ENCODE measurements at places on chromosomes 1 and 21.

- peak; percentile 67 for DNase-seq
Measured at GRCh38 chr1:59020151-59020997, 236.5 kb upstream of the JUN start.

GRCh38 chr1:112672009-112672408, 2.5 kb upstream of the MOV10 start:
- no peak for DNase-seq

GRCh38 chr1:81453367-81453703, 347.4 kb upstream of the ADGRL2 start:
- DNase-seq: no peak

DNA sequence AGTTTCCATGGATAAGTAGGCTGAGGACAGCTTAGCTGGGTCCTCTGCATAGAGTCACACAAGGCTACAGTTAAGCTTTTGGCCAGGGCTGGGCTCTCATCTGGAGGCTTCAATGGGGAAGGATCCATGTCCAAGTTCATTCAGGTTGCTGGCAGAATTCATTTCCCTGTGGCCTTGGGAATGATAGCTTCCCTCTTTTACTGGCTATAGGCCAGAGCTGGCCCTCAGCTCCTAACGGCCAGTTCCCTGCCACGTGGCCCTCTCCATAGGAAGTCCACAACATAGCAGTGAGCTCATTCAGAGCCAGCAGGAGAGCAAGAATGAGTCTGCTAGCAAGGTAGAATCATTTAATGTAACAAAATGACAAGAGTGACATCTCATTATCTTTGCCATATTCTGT, 15.1 kb upstream of the PODN start:
- DNase-seq: no peak

GRCh38 chr1:63704443-63704842, 69.4 kb upstream of the ROR1 start:
- no peak for DNase-seq

- DNase-seq: no peak
Measured at GRCh38 chr1:20190256-20191160, 4.2 kb upstream of the PLA2G2C start.

DNA sequence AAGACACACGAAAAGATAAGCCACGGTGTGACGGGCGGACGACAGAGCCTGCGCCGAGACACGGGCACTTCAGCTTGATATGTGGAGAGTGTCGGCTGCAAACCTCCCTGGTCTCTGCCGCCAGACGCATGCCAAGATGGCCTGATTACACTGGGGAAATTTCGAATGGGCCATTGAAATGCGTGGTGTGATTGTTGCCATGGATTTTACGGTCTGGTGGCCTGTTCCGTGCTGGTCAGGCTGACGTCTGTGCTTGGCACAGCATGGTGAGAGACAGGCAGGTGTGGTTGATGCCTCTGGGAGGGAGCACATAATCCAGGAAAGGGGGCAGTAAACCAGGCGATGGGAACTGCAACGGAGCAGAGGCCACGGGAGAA, 105.6 kb upstream of the TMPRSS2 start:
- DNase-seq: no peak
